Dorsolateral prefrontal cortex (tissue), 122 donors: ENCODE measurements at places on chromosomes 13 and 19.

DNA sequence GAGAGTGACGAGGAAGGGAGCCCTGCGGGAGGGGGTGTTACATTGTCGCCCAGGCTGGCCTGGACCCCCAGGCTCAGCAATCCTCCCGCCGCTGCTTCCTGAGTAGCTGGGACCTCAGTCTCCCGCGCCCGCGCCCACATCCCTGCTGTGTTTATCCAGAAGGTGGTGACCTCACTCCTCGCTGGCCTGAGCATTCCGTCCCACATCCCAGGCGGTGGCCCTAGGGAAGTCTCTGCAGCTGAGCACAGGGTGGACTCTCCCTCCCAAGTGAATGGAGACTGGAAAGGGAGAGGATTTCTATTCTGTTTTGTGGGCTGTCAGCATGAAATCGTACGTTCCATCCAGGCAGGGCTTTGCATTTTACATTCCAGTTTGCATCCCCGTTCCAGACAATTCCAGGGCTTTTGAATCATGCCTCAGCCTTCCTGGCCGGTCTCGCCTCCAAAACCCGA, 401 bp upstream of the ZNF765 start:
- peak; percentile 24 for DNase-seq

DNA sequence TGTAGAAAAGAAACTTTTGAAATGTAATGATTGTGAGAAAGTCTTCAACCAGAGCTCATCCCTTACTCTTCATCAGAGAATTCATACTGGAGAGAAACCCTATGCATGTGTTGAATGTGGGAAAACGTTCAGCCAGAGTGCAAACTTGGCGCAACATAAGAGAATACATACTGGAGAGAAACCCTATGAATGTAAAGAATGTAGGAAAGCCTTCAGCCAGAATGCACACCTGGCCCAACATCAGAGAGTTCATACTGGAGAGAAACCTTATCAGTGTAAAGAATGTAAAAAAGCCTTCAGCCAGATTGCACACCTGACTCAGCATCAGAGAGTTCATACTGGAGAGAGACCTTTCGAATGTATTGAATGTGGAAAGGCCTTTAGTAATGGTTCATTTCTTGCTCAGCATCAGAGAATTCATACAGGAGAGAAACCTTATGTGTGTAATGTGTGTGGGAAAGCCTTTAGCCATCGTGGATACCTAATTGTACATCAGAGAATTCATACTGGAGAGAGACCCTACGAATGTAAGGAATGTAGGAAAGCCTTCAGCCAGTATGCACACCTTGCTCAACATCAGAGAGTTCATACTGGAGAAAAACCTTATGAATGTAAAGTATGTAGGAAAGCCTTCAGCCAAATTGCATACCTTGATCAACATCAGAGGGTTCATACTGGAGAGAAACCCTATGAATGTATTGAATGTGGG, 19.3 kb downstream of the ZNF583 start:
- DNase-seq: no peak

- DNase-seq: no peak
Measured at GRCh38 chr13:99816321-99816720, 155.2 kb downstream of the ZIC5 start.

DNA sequence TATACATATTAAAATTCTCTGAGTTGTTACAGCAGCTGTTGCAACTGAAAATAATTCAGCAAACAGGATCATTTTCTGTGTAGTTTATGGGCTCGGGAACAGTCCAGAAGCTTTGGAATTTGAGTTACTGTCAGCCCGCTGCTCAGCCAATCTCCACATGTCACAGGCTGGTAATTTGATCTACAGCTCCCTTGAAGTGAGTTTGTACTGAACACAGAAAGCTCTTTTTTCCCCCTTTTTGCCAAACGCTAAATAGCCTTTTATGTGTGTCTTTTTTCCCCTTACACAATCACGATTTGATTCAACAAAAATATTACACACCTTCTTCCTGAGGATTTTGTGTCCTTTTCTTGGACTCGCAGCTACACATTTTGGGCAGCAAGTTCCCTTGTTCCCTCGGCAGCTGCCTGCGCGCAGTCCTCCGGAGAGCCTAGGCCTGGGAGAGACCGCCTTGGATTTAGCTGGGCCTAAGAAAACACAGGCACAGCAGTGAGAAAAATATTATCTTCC, 371.4 kb downstream of the KCNRG start:
- DNase-seq: no peak
